Activated naive CD8-positive, alpha-beta T cell treated with anti-CD3 and anti-CD28 coated beads, Interleukin-2, amount 10 ng/mL, durations not matched to agents 7 days and 5 days (primary cell): ENCODE measurements at places on chromosomes 7 and 10. TPM values are rescaled to one million over a fixed set of nuclear protein-coding genes. Genes with fewer than 3 reads are reported as not detected.
A peak's percentile ranks its signal among the peaks of the same experiment; 100 is the strongest.

GRCh38 chr10:18044976-18045720 lies 93.4 kb downstream of the SLC39A12 start:
- no peaks in the 10 kb centered on the region for H3K36me3 ChIP-seq
- no peak overlapping the region for H3K27ac ChIP-seq
- no peak overlapping the region for H3K4me3 ChIP-seq
- H3K27me3 ChIP-seq = no peaks in the 10 kb centered on the region
- no peak for DNase-seq

GPR85 gene
- total RNA-seq = not detected

- peaks cover 71% of the 10 kb centered on the region for H3K4me1 ChIP-seq
- H3K4me3 ChIP-seq = peak within 1 kb of the TSS; percentile 89
- H3K36me3 ChIP-seq = peaks cover 10% of the 10 kb centered on the region
- no peaks in the 10 kb centered on the region for H3K27me3 ChIP-seq
- DNase-seq = peak; percentile 75
- peak within 1 kb of the TSS; percentile 95 for H3K27ac ChIP-seq
Measured at GRCh38 chr7:36723951-36724664, at the start of gene AOAH. TSS of gene AOAH (minus strand) at chr7:36724494. CDS start at chr7:36724148, 346 bp downstream.

GRCh38 chr10:113920875-113921274 lies 66.4 kb downstream of the NHLRC2 start:
- peaks cover 10% of the 10 kb centered on the region for H3K36me3 ChIP-seq
- peaks cover 31% of the 10 kb centered on the region for H3K27me3 ChIP-seq
- no peak overlapping the region for H3K27ac ChIP-seq
- no peak overlapping the region for H3K4me3 ChIP-seq

GRCh38 chr7:123372368-123372767 lies 162.0 kb downstream of the IQUB start:
- no peaks in the 10 kb centered on the region for H3K4me1 ChIP-seq
- no peak overlapping the region for H3K27ac ChIP-seq
- DNase-seq = no peak
- H3K27me3 ChIP-seq = no peaks in the 10 kb centered on the region
- no peak overlapping the region for H3K4me3 ChIP-seq

ANXA8 gene
- not detected for total RNA-seq

C10orf105 gene
- 0.17 TPM for total RNA-seq

CCDC172 gene
- not detected for total RNA-seq

UNCX gene
- not detected for total RNA-seq

GRCh38 chr7:128879939-128880746 lies 17.5 kb downstream of the ATP6V1F start:
- H3K36me3 ChIP-seq = no peaks in the 10 kb centered on the region
- H3K27me3 ChIP-seq = peaks cover 5% of the 10 kb centered on the region
- DNase-seq = peak; percentile 49
- H3K27ac ChIP-seq = no peak overlapping the region
- no peak overlapping the region for H3K4me3 ChIP-seq
- H3K4me1 ChIP-seq = peaks cover 7% of the 10 kb centered on the region

DNA sequence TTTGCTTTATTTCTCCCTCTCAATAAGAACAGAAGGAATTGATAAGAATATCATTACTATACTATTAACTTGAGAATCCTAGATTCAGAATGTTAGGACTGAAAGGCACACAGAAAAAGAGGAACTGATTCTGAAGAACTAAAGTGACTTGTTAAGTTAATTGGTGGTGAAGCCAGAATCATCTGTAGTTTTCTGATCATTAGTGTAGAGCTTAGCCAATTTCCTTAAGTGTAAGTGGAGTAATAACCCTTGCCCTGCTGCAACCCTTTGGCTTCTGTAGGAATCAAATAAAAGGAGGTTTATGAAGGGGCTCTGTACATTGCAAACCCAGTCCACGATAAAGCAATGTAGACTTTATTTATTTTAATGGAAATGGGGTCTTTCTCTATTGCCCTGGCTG lies 1186.0 kb downstream of the SORCS3 start:
- H3K27ac ChIP-seq = no peak overlapping the region
- no peaks in the 10 kb centered on the region for H3K4me1 ChIP-seq
- H3K4me3 ChIP-seq = no peak overlapping the region

DNA sequence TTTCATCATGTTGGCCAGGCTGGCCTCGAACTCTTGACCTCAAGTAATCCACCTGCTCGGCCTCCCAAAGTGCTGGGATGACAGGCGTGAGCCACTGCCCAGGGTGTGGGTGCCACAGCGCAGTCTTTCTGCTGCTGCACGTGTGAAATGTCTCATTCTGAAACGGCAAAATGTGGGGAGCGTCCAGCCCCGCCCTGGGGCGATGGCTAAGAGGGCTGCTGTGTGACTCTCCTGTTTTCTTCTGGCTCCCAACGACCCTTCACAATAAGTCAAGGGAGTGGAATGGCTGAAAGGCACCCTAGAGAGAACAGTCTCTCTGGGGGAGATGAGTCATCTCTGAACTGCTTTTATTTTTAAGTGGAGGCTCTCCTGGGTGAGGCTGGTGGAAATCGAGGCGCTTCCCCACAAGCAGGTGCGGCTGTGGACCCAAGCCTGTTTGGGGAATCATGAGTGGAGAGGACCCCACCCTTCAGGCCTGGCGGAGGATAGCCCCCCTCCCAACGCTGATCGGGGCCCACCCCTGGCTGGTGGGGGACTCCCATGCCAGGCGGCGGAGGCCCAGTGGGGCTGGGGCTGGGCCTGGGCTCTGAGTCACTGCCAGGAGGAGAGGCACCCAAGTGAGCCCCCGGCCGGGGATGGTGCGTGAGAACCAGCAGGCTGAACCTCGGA lies 18.0 kb downstream of the ADAP1 start:
- peak overlapping the region; percentile 42 for H3K27ac ChIP-seq
- peaks cover 17% of the 10 kb centered on the region for H3K36me3 ChIP-seq
- DNase-seq = no peak
- H3K4me3 ChIP-seq = no peak overlapping the region
- no peaks in the 10 kb centered on the region for H3K27me3 ChIP-seq

- no peak for DNase-seq
- H3K27ac ChIP-seq = no peak overlapping the region
- no peak overlapping the region for H3K4me3 ChIP-seq
- H3K27me3 ChIP-seq = no peaks in the 10 kb centered on the region
Measured at GRCh38 chr7:87899255-87899654, 23.0 kb downstream of the DBF4 start.

DNA sequence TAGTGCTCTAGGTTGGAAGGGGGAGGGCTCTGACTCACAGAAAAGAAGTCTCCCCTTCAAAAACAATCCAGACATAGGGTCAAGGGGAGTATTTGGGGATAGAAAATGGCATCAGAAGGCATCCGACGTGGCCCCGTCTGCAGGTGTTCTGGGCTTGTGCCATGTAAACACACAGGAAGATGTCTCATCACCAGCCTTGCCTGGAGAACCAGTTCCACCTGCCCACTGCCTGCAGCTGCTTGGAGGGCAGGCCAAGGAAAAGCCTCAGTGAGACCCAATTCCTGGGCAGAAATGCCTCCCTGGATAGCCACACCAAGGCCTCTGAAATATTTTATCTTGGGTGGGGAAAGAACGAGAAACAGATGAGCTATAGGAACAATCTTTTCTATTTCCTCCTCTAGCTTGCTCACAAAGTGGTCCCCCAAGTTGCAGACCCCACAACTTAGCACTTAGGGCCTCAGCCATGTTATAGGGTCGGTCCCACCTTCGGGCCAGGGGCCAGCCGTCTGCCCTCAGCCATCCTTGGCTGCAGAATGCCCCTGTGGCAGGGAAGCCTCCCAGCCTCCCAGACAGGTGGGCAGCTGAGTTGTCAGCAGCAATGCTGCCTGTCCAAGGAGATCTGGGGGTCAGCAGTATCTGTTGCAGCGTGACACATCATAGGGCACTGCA lies 54.3 kb upstream of the ECHDC3 start:
- no peak for DNase-seq
- H3K36me3 ChIP-seq = no peaks in the 10 kb centered on the region
- H3K4me1 ChIP-seq = peaks cover 32% of the 10 kb centered on the region

DNA sequence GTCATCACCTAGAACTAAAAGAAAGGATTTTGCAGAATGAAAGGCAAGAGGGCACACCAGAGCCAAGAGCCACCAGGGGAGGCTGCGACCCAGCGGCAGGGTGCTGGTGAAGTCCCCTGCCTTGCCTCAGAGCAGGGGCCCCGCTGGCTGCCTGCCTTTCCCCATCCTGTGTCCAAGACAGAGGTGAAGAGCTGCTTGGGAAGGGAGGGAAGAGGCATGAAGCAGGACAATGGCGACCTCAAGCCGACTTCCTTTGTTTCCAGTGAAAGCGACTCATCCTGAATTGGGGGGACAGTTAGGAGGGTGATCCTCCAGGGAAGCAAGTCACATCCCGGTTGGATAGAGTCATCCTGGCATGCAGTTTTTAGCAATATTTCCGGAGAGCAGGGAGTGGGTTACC lies 255.5 kb upstream of the YAE1 start:
- DNase-seq = no peak
- no peaks in the 10 kb centered on the region for H3K36me3 ChIP-seq
- H3K27me3 ChIP-seq = peaks cover 4% of the 10 kb centered on the region
- H3K4me3 ChIP-seq = no peak overlapping the region
- no peaks in the 10 kb centered on the region for H3K4me1 ChIP-seq

OR2F1 gene
- total RNA-seq = not detected

- H3K36me3 ChIP-seq = peaks cover 14% of the 10 kb centered on the region
- no peaks in the 10 kb centered on the region for H3K27me3 ChIP-seq
- peak overlapping the region; percentile 92 for H3K27ac ChIP-seq
- peaks cover 45% of the 10 kb centered on the region for H3K4me1 ChIP-seq
Measured at GRCh38 chr7:32890010-32890792, 1.4 kb downstream of the KBTBD2 start.

GRCh38 chr10:68550747-68551411 lies 9.3 kb upstream of the TET1 start:
- H3K4me1 ChIP-seq = no peaks in the 10 kb centered on the region
- H3K4me3 ChIP-seq = no peak overlapping the region

SRRM3 gene
- total RNA-seq = not detected

DNA sequence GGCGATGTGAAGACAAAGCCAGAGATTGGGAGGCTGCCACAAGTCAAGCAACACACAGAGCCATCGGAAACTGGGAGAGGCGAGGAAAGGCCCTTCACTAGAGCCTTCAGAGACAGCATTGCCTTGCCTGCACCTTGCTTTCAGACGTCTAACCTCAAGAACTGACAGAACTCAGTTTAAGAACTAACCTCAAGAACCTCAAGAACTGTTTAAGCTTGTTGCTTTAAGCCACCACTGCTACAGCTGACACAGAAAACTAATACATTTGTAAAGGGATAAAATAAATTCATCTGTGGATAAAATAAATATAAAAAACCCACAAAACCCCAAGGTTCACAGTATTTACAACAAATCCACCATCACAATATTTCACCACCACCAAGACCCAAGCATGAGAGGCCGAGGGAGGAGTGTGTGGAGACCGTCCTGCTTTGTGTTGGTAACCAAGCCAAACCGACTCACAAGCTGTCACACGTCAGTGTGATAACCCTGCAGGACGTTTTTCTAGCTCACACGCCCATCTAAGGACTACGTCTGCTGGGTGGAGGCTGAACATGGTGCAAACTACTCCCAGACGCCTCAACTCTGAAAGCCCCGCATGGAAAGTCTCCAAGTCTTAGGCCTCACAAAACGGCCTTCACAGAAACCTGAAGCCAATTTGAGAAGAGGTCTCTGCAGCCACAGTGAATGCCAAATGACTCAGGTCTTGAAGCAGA lies 116.8 kb downstream of the ABLIM1 start:
- H3K27me3 ChIP-seq = no peaks in the 10 kb centered on the region
- H3K36me3 ChIP-seq = no peaks in the 10 kb centered on the region
- H3K27ac ChIP-seq = peak overlapping the region; percentile 100
- H3K4me1 ChIP-seq = peaks cover 78% of the 10 kb centered on the region
- H3K4me3 ChIP-seq = peak overlapping the region; percentile 80
- DNase-seq = peak; percentile 63

GRCh38 chr10:105274556-105275070 lies 633.5 kb downstream of the SORCS3 start:
- H3K27me3 ChIP-seq = peaks cover 2% of the 10 kb centered on the region
- DNase-seq = no peak
- no peak overlapping the region for H3K27ac ChIP-seq
- no peaks in the 10 kb centered on the region for H3K36me3 ChIP-seq

- no peak for DNase-seq
- no peaks in the 10 kb centered on the region for H3K36me3 ChIP-seq
- H3K4me1 ChIP-seq = peaks cover 7% of the 10 kb centered on the region
- H3K27me3 ChIP-seq = no peaks in the 10 kb centered on the region
- H3K27ac ChIP-seq = no peak overlapping the region
Measured at GRCh38 chr7:43750016-43750887, 8.2 kb upstream of the BLVRA start.

C7orf25 gene
- 6.0 TPM for total RNA-seq

PTPRE gene
- 37.3 TPM for total RNA-seq

DNA sequence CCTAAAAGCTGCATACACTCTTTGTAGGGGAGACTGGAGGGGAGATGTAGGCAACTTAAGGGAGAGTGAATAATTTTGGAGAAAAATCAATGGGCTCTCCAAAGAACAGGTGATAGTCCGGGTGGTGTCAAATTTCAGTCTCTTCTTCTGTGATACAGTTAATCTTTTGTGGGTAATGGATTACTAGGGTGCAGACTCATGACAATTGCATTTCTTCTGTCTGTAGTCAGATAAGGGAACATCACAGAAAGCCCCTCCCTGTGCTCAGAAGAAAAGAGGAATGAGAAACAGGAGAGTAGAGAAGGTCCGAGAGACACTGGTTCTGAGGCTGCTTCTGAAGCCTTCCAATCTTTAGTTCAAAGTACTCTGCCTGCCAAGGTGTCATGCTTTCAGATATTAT lies 1140.7 kb upstream of the LRRN3 start:
- H3K27ac ChIP-seq = no peak overlapping the region
- H3K27me3 ChIP-seq = no peaks in the 10 kb centered on the region
- H3K4me1 ChIP-seq = no peaks in the 10 kb centered on the region
- no peak overlapping the region for H3K4me3 ChIP-seq

DYNC1I1 gene
- not detected for total RNA-seq

GRCh38 chr10:100535715-100536353 lies at the start of gene HIF1AN:
TSS of gene HIF1AN (plus strand) at chr10:100535943. CDS start at chr10:100535959, 16 bp downstream.
- H3K4me3 ChIP-seq = no peak within 1 kb of the TSS
- H3K27me3 ChIP-seq = no peaks in the 10 kb centered on the region
- H3K4me1 ChIP-seq = peaks cover 35% of the 10 kb centered on the region
- peak within 1 kb of the TSS; percentile 26 for H3K27ac ChIP-seq
- peaks cover 14% of the 10 kb centered on the region for H3K36me3 ChIP-seq
- DNase-seq = peak; percentile 88

DNA sequence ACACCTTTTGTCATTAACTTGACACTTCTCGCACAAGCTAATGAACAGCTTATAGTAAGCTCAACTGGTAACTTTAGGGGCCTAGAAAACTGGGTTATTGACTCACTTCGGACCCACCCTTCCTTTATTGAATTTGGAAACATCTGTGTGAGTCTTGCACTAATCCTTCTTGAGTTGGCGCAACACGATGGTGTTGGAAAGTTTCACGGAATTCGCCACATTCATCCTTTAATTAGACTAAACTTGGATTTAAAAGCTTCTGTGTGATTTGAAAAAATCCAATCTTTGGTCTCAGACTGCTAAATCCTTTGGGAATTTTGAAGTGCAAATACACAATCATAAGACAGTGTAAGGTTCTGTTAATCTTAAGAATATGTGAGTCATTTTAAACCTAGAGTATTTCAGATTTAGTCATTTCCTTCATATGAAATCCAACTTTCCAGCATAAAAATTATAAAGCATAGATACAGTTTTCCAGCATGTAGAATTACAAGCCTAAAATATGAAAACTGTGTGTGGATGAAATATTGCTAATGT lies 15.1 kb downstream of the FZD8 start:
- no peak overlapping the region for H3K4me3 ChIP-seq
- H3K27ac ChIP-seq = no peak overlapping the region
- DNase-seq = no peak
- peaks cover 23% of the 10 kb centered on the region for H3K27me3 ChIP-seq
- H3K36me3 ChIP-seq = no peaks in the 10 kb centered on the region

SPDYE6 gene
- total RNA-seq = not detected

- H3K4me3 ChIP-seq = no peak overlapping the region
- no peak overlapping the region for H3K27ac ChIP-seq
- H3K27me3 ChIP-seq = no peaks in the 10 kb centered on the region
- H3K36me3 ChIP-seq = peaks cover 3% of the 10 kb centered on the region
- H3K4me1 ChIP-seq = peaks cover 13% of the 10 kb centered on the region
- no peak for DNase-seq
Measured at GRCh38 chr10:93267521-93267920, 193.8 kb downstream of the CYP26A1 start.
